ENCODE measurements at places on chromosomes 1 and 21.

GRCh38 chr1:204166219-204166618 is at the start of gene REN:
Gene REN, minus strand, starts transcription at chr1:204166337. Its CDS starts 44 bp downstream, at chr1:204166293.
- no peak for DNase-seq

- no peak for DNase-seq
Observed at GRCh38 chr1:61056573-61057439, 25.6 kb upstream of the NFIA start.

DNA sequence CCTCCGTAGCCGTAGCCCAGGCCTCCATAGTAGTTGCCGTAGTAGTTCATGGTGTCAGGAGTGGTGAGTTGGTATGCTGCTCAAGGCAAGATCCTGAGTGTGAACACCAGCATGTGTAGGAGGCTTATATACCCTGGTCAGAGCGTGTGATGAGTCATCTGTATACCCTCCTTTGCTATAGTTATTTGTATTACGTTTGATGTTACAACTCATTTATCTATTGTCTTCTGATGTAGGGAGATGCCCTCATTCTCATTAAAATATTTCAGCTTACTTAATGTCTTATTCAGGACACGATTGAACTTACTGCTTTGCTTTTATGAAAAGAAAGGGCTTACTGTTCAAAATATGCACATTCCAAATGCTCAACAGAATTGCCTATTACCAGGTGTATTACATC is at the start of gene KRTAP19-5:
Gene KRTAP19-5, minus strand, starts transcription at position 101 of the 400 bp plus-strand sequence. Its CDS starts 51 bp downstream, at position 50.
- DNase-seq = no peak

DNA sequence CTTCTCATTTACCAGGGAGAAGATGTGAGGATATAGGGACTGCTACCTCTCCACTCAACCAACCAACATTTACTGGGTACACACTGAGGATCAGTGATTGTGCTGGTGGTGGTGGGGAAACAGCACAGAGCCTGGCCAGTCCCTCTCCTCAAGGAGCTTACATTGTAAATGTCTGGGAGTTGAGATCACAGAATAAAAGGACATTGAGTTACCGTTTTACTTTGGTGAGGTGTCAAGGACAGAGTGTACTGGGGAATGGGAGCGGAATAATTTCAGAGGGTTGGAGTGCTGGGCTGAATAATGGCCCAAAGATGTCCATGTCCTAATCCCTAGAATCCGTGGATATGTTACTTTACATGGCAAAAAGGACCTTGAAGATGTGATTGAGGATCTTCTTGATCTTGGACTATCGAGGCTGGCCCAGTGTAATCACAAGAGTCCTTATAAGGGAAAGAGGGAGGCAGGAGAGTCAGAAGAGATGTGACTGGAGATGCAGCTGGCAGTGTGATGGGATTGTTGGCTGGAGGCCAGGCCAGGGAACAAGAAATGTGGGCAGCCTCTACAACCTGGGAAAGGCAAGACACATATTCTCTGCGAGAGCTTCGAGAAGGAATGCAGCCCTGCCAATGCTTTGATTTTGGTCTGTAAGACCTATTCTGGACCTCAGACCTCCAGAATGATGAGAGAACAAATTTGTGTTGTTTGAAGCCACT is 26.6 kb upstream of the RWDD3 start:
- no peak for DNase-seq

DNA sequence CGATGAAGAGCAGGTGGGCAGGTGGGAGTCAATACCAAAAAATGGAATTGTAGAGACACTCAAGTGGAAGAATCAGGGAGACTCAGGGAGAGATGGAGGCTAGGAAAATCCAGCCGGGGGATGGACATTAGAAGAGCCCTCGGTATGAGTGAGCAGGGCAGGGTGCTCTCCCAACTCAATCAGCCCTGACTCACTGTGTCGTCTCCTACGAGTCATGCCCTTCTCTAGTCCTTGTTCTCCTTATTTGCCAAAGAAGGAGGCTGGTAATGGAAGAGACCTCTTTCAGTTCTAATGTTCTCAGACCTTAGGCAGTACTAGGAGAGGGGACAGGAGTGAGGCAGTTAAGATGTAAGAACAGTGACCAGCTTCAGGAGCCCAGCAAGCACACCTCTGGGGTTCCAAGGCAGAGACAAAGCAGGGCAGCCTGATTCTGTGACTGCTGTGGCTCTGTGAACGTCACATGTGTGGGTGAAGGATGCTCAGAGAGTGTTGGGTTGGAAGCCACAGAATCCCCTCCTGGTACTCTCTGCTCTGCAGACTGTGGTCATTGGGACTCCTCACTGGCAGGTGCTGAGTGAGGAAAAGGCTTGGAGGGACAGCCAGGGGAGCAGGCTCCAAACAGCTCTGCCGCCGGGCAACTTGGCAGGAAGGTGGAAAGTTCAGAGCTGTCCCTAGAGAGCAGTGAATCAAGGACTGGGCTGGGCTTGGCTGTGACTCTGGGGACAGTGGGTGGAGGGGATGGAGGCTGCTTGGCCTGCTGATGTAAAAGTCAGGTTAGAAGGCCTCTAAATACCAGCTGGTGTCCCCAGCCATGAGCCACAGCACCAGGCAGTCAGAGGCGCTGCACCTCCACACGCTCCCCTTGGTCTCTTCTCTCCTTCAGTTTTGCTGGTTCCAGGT is 11.1 kb upstream of the GJA5 start:
- no peak for DNase-seq

GRCh38 chr1:9903801-9904527 is 6.1 kb downstream of the CTNNBIP1 start:
- peak; percentile 29 for DNase-seq

GRCh38 chr1:180536821-180537372 is 21.9 kb upstream of the OVAAL start:
- DNase-seq = no peak

GRCh38 chr1:156138458-156138867 is 14.9 kb upstream of the SEMA4A start:
- no peak for DNase-seq

DNA sequence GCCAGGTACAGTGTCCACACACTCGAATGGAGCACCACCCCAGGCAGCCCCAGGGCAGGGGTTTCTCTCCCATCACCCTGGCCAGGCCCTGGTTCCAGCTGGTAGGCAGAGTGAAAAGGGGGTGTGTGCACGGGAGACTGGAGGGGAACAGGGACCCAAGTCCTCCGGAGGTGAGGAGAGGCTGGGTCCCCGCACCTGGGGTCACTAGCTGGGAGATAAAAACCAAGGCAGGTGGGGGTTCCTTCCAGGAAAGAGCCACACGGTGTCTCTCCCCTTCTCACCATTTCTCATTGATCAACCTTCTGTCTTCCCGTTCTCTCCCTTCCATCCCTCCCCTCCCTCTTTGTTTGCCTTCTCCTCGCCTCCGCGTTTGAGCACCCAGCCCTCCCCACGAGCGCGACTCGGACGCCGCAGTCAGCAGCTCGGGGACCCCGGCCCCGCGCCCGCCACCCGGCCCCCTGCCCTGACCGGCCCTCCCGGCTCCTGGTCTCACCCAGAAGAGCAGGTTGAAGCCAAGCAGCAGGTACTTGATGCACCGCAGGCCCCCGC is 358 bp downstream of the TSPAN2 start:
- no peak for DNase-seq

- DNase-seq = no peak
Observed at GRCh38 chr1:66275601-66276023, 258.3 kb upstream of the SGIP1 start.

DNA sequence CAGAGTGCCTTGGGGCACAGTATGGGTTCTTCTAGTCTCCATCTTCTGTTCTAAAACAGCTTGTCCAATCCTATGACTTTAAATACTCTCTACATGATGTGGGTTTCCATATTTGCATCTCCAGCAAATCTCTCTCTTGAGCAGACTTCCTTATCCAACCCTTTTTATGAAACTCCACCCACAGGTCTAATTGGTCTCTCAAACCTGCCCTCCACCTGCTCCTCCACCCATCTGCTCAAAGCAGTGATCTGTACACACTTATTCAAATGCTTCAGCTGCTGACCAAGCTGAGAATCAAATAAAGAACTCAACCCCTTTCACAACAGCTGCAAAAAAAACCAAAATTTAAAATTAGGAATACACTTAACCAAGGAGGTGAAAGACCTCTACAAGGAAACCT is 11.5 kb downstream of the MCOLN2 start:
- no peak for DNase-seq

GRCh38 chr1:65717815-65718454 is 74.8 kb upstream of the PDE4B start:
- DNase-seq = no peak

DNA sequence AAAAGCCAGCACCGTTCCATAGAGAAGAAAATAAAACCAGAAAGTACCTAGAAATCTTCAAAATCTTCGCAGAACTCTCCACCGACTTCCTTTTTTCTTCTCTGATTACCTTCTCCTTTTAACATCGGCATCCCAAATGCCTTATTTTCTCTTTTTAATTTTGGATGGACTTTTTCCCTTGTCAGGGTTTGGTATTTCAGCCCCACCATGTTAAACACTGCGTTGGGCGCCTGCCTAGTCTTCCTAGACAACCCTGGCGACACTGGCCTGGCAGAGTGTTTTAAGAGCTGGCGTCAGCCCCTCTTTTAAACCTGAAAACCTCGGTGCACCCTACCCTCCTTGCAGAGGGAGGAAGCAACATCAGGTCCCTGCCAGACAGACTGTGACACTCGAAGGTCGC is 66.0 kb upstream of the EFHD2 start:
- no peak for DNase-seq

DNA sequence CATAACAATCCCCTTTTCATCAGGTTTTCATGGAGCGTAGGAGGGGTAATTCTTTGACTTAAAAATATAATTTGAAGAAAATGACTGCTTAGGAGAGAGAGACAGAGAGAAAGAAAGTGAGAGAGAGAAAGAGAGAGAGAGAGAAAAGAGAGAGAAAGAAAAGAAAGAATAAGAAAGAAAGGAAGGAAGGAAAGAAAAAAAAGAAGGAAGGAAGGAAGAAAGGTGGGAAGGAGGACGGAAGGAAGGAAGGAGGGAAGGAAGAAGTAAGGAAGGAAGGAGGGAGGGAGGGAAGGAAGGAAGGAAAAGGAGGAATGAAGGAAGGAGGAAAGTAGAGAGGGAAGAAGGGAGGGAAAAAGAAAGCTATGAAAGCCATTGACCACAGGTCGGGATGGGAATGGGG is 10.8 kb upstream of the DEGS1 start:
- DNase-seq = no peak

- no peak for DNase-seq
Observed at GRCh38 chr1:228979325-228979699, 244.0 kb downstream of the RHOU start.

GRCh38 chr1:4951601-4952000 is 297.2 kb downstream of the AJAP1 start:
- no peak for DNase-seq

DNA sequence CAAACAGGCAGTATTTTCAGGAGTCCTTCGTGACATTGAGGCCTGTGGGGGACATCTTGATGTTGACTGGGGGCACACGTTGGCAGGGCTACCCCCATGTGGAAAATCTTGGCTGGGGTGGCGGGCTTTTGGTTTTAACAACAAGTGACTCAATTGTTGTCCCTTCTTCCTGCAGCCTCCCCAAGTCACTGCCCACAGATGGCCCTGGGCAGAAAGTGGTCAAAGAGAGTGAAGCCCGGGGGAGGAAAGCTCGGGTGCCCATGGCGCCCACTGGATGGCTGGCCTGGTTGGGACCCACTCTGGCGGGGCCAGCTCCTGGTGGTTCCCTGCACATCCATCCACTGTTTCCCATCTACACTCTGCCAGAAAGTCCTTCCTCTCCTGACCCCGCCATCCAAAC is 24.6 kb upstream of the ZNF648 start:
- DNase-seq = no peak

DNA sequence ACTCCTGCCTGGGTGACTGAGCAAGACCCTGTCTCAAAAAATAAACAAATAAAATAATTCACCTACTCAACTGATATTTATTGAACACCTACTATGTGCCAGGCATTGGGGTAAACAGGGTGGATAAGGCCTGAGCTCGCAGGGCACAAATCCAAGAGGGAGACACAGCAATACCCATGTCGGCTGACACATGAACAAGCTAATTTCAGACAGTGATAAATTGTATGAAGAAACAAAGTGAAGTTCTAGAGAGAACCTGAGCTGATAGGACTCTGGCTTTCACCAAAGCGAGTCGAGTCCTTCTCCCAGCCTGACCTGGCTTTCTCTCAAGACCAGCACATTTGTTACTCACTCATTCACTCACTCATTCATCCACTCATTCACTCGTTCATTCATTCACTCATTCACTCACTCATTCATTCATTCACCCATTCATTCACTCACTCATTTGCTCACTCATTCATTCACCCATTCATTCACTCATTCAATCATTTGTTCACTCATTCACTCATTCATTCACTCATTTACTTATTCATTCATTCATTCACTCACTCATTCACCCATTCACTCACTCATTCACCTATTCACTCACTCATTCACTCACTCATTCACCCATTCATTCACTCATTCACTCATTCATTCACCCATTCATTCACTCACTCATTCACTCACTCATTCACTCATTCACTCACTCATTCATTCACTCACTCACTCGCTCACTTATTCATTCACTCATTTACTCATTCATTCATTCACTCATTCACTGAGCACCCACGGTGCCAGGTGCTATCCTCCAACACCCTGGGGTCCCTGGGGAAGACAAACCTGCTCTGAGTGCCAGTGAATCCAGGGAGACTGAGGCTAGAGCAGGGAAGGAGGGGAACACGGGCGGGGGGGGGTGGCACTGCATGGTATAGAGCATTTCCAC is 37.4 kb upstream of the CASZ1 start:
- no peak for DNase-seq

GRCh38 chr1:233114860-233115259 is 164.4 kb downstream of the NTPCR start:
- no peak for DNase-seq

- DNase-seq = no peak
Observed at GRCh38 chr1:168498956-168499687, 44.7 kb downstream of the XCL2 start.

- no peak for DNase-seq
Observed at GRCh38 chr1:39678889-39679288, 7.0 kb upstream of the NT5C1A start.

GRCh38 chr1:68433395-68433794 is 16.4 kb downstream of the RPE65 start:
- DNase-seq = no peak

- no peak for DNase-seq
Observed at GRCh38 chr1:109884242-109884891, 26.3 kb upstream of the CSF1 start.

- no peak for DNase-seq
Observed at GRCh38 chr1:59446257-59446901, 149.5 kb downstream of the FGGY start.

DNA sequence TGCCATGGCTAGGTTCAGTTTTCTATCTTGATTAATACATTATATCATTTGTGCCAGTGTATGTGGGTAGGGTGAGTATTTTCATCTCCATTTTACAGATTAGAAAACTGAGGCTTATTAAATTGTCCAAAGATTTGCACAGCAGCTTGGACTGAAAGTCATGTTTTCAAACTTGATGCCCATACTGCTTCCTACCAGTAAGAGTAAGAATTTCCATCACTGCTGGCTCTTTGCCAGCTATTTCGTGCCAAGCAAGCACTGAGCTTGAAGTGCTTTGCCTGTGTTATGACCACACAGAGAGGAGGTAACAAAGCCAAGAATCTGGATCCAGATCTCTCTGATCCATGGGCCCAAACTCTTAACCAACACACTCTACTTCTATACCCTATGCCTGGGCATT is 295.0 kb downstream of the VAV3 start:
- no peak for DNase-seq

Measured in GM12864 (cell line).